Mesothelial cell of epicardium (in vitro differentiated cells): ENCODE measurements at places on chromosomes 7 and 10. TPM values are rescaled to one million over a fixed set of nuclear protein-coding genes. Genes with fewer than 3 reads are reported as not detected.

Gene CFAP69
- total RNA-seq = 3.7 to 4.8 TPM (median 4.6 TPM) in 3 replicates

Gene SEMA3C
- total RNA-seq = 490 to 527 TPM (median 496 TPM) in 3 replicates

Gene NYAP1
- total RNA-seq = 8.2 to 8.5 TPM (median 8.4 TPM) in 3 replicates

Gene DLX5
- 33.4 to 36.9 TPM (median 34.3 TPM) in 3 replicates for total RNA-seq

Gene NPTX2
- 0.70 to 1.4 TPM (median 1.1 TPM) in 3 replicates for total RNA-seq

Gene MBLAC1
- total RNA-seq = 2.9 to 3.5 TPM (median 2.9 TPM) in 3 replicates

Gene SLC13A1
- not detected in 3 replicates for total RNA-seq

Gene PITRM1
- 68.8 to 75.5 TPM (median 72.4 TPM) in 3 replicates for total RNA-seq

Gene CLEC5A
- total RNA-seq = not detected in 3 replicates

Gene THAP5
- 23.2 to 28.4 TPM (median 25.9 TPM) in 3 replicates for total RNA-seq

Gene SPDYE9
- 0.11 to 0.18 TPM in 2 of 3 replicates, not detected in the other for total RNA-seq

Gene AMZ1
- total RNA-seq = 0.05 to 0.49 TPM (median 0.13 TPM) in 3 replicates

Gene AGMO
- 0.95 to 1.1 TPM (median 1.0 TPM) in 3 replicates for total RNA-seq

Gene ATOH7
- 0.18 to 0.70 TPM (median 0.38 TPM) in 3 replicates for total RNA-seq

Gene NUTM2A
- 3.1 to 3.4 TPM (median 3.2 TPM) in 3 replicates for total RNA-seq

Gene GJC3
- total RNA-seq = 0.27 to 0.54 TPM in 2 of 3 replicates, not detected in the other

Gene TUBAL3
- 0.11 to 0.22 TPM in 2 of 3 replicates, not detected in the other for total RNA-seq

Gene MOGAT3
- not detected in 3 replicates for total RNA-seq

Gene THSD7A
- 9.5 to 13.4 TPM (median 10.9 TPM) in 3 replicates for total RNA-seq

Gene TDRD1
- not detected in 3 replicates for total RNA-seq

Gene ALOX5
- 8.6 to 10.6 TPM (median 9.6 TPM) in 3 replicates for total RNA-seq

Gene IGF2BP3
- 84.3 to 91.3 TPM (median 89.1 TPM) in 3 replicates for total RNA-seq

Gene CYP2E1
- 2.1 to 3.5 TPM (median 2.8 TPM) in 3 replicates for total RNA-seq

Gene PILRA
- total RNA-seq = 6.1 to 7.3 TPM (median 6.7 TPM) in 3 replicates

Gene ELFN1
- 11.4 to 13.5 TPM (median 11.9 TPM) in 3 replicates for total RNA-seq

Gene CCT6A
- total RNA-seq = 124 to 130 TPM (median 127 TPM) in 3 replicates

Gene STAG3
- total RNA-seq = 0.94 to 1.9 TPM (median 1.4 TPM) in 3 replicates

Gene CLCN1
- 0.07 to 0.16 TPM (median 0.11 TPM) in 3 replicates for total RNA-seq

Gene MSS51
- 4.9 to 5.6 TPM (median 5.0 TPM) in 3 replicates for total RNA-seq

Gene SLC26A3
- not detected in 3 replicates for total RNA-seq

Gene MSMB
- total RNA-seq = not detected in 3 replicates

Gene CPEB3
- total RNA-seq = 2.6 to 3.0 TPM (median 2.6 TPM) in 3 replicates

Gene CYP3A4
- not detected in 3 replicates for total RNA-seq

Gene LIPM
- total RNA-seq = not detected in 3 replicates

Gene IL6
- total RNA-seq = 1.1 to 1.7 TPM (median 1.4 TPM) in 3 replicates

Gene ELOVL3
- 0.27 to 0.44 TPM (median 0.43 TPM) in 3 replicates for total RNA-seq

Gene PRRT4
- total RNA-seq = 7.9 to 9.5 TPM (median 9.1 TPM) in 3 replicates

Gene HSPA12A
- total RNA-seq = 10.7 to 13.7 TPM (median 11.8 TPM) in 3 replicates

Gene FAM25A
- total RNA-seq = not detected in 3 replicates

Gene HTR7
- 2.9 to 3.4 TPM (median 3.0 TPM) in 3 replicates for total RNA-seq

Gene IFIT2
- 2.3 to 3.6 TPM (median 2.9 TPM) in 3 replicates for total RNA-seq

Gene IFIT1
- total RNA-seq = 34.5 to 44.1 TPM (median 35.4 TPM) in 3 replicates

Gene SFTPA1
- not detected in 3 replicates for total RNA-seq

Gene IFIT1B
- not detected in 3 replicates for total RNA-seq

Gene AKR1C3
- 1.1 to 1.9 TPM (median 1.3 TPM) in 3 replicates for total RNA-seq

Gene GDF2
- not detected in 3 replicates for total RNA-seq

Gene ZNF853
- 22.7 to 23.5 TPM (median 22.9 TPM) in 3 replicates for total RNA-seq

Gene ABCC2
- total RNA-seq = 0.71 to 0.87 TPM (median 0.79 TPM) in 3 replicates

Gene CUZD1
- not detected in 3 replicates for total RNA-seq

Gene BLNK
- 7.0 to 8.2 TPM (median 7.1 TPM) in 3 replicates for total RNA-seq

Gene POLR2J2
- 7.5 to 10.3 TPM (median 9.8 TPM) in 3 replicates for total RNA-seq

Gene BTRC
- 37.5 to 38.4 TPM (median 37.7 TPM) in 3 replicates for total RNA-seq
